SIG-M5 (cell line): ENCODE measurements at places on chromosomes 2 and 18.

DNA sequence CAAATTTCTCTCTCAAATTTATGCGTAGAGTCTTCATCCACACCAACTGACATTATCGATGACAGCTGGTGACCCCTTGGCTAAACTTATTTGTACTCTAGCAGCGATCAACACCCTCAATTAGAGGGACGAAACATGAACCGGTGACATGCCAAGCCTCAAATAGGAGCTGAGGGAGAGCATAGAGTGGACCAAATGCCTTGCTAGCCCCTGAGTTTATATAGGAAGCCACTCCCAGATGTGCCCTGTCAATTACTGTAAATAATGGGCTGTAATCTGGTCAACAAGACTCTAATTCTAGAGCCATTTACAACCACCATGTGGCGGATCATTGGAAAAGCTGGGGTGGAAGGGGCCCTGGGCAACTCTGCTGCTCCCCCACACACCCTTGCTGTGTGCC lies 47.6 kb upstream of the FHL2 start:
- DNase-seq: no peak

GRCh38 chr18:13625843-13626543 lies 100.4 kb downstream of the FAM210A start:
- DNase-seq: no peak

DNA sequence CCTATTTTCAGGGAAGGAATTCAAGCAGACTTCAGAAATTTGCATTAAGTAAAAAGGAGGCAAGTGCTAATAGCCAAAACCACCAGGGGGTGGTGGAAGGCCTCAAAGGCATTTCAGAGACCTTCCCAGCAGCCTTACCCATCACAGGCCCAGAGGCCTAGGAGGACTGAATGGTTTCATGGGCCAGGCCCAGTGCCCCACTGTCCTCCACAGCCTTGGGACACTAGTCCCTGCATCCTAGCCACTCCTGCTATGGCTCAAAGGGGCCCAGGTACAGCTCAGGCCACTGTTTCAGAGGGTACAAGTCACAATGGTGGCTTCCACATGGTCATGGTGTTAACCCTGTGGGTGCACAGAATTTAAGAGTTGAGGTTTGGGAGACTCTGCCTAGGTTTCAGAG lies 58.6 kb upstream of the CHAC2 start:
- no peak for DNase-seq

DNA sequence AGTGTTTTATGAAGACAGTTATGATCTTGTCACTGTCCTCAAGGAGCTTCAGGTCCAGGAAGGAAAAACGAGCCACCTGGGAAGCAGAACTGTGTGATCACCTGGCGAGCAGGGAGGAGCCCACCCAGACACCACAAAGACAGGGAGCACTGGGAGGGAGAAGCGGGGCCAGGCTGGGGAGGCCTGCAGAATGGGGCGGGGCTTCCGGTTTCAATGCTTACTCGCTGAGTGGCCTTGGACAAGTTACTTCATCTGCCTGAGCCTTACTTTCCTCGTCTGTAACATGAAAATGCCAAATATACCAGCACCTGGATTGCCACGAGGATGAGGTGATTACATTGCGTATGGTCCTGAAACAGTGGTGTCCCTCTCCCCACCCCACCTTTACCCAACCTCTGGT lies 227.5 kb downstream of the ANKRD30B start:
- no peak for DNase-seq

DNA sequence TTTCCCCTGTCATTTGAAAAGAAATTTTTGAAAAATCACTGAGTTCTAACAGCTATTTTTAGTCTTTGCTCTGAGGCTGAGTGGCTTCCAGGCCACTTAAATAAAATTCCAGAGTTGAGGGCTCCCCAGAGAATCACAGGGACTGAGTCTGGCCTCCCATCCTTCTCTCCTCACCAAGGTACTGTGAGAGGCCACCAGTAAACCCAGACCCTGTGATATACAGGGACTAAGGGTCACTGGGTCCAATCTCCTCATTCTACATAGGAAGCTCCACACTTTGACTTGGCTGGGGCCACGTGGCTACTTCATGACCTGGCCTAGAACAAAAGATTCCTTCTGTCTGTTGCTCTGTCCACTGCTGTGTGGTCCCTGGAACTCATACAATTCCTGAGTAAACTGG lies 123.2 kb upstream of the CDCA7 start:
- DNase-seq: no peak

- no peak for DNase-seq
These were observed 175.8 kb upstream of the HNRNPA3 start for GRCh38 chr2:177036747-177037146.

GRCh38 chr18:3150274-3150673 lies 69.5 kb downstream of the MYOM1 start:
- DNase-seq: no peak

GRCh38 chr2:187157046-187157445 lies 291.0 kb downstream of the CALCRL start:
- DNase-seq: no peak
